ENCODE measurements at places on chromosomes 3 and 15.

GRCh38 chr15:29567336-29567735 is 254.9 kb downstream of the TJP1 start:
- H3K27me3 ChIP-seq = peaks cover 41% of the 10 kb centered on the region
- no peak for DNase-seq
- H3K36me3 ChIP-seq = no peaks in the 10 kb centered on the region
- no peak overlapping the region for H3K4me3 ChIP-seq
- no peak overlapping the region for H3K27ac ChIP-seq
- no peaks in the 10 kb centered on the region for H3K4me1 ChIP-seq

DNA sequence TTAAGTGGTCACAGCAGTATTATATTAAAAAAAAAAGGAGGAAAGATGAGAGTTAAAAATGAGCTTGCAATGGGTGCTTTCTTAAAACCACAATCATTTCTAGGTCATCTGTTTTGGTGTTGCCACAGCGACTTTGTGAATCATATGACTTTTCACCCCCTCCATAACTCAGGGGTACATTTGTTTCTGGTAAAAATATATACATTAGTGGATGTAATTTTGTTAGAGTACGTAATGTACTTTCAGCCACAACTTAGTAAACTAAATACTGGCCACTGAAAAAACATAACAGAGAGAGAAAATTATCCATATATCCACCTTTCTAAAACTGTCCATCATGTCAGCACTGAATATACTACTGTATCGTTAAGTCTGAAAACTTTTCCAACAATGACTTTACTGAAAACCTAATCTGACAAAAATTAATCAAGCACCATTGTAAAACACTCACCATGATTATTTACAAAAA is 3.4 kb downstream of the ANKRD28 start:
- DNase-seq = no peak
- H3K36me3 ChIP-seq = peaks cover 38% of the 10 kb centered on the region
- no peaks in the 10 kb centered on the region for H3K27me3 ChIP-seq
- peak overlapping the region; percentile 58 for H3K27ac ChIP-seq

DNA sequence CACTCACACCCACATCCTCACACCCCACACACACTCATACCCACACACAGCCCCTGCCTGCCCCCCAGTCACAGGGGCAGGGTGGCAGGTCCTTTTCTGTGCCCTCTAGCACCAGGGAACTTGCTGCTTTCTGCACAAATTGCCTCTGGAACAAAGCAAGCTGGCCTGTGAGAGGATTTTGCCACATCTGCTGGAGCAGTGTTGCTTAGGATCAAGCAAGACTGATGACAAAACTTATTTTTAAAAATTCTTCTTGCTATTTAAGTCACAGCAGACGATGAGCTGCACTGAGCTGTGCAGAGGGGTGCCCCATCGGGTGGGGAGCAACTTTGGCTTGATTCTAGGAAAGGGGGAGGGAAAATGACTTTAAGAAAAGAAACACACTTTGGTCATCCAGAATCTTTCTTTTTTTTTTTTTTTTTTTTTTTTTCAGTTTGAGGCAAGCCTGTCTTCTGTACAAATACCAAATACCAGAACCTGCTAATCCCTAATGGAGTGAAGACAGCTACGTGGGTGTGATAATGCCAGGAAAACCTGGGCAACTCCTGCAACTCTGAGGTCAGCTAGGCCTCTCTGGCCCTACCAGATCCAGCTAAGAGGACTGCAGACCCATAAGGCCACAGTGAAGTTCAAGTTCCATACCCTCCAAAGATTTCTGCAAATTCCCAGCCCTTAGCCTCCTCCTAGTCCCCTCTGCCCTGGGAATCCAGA is 195.3 kb downstream of the ABHD5 start:
- H3K27me3 ChIP-seq = peaks cover 6% of the 10 kb centered on the region
- no peaks in the 10 kb centered on the region for H3K36me3 ChIP-seq
- no peak overlapping the region for H3K4me3 ChIP-seq
- no peak overlapping the region for H3K27ac ChIP-seq

- no peaks in the 10 kb centered on the region for H3K4me1 ChIP-seq
- H3K27ac ChIP-seq = no peak overlapping the region
- no peak for DNase-seq
- H3K27me3 ChIP-seq = no peaks in the 10 kb centered on the region
These were observed 76.0 kb downstream of the MTHFS start for GRCh38 chr15:79820820-79821219.

- DNase-seq = no peak
- no peaks in the 10 kb centered on the region for H3K27me3 ChIP-seq
- H3K4me3 ChIP-seq = no peak overlapping the region
- no peak overlapping the region for H3K27ac ChIP-seq
- no peaks in the 10 kb centered on the region for H3K4me1 ChIP-seq
These were observed 10.9 kb downstream of the SLC28A2 start for GRCh38 chr15:45262906-45263461.

GRCh38 chr3:122898298-122898697 is 103.4 kb downstream of the SLC49A4 start:
- no peak overlapping the region for H3K4me3 ChIP-seq
- no peak for DNase-seq
- no peak overlapping the region for H3K27ac ChIP-seq
- H3K36me3 ChIP-seq = no peaks in the 10 kb centered on the region
- H3K27me3 ChIP-seq = peaks cover 5% of the 10 kb centered on the region

GRCh38 chr3:36871379-36872126 is 73.3 kb downstream of the TRANK1 start:
- H3K4me3 ChIP-seq = no peak overlapping the region
- H3K27ac ChIP-seq = no peak overlapping the region
- no peaks in the 10 kb centered on the region for H3K36me3 ChIP-seq
- peaks cover 16% of the 10 kb centered on the region for H3K4me1 ChIP-seq
- H3K27me3 ChIP-seq = no peaks in the 10 kb centered on the region
- no peak for DNase-seq

- no peak overlapping the region for H3K27ac ChIP-seq
- H3K36me3 ChIP-seq = no peaks in the 10 kb centered on the region
- no peak for DNase-seq
- no peak overlapping the region for H3K4me3 ChIP-seq
These were observed 261.2 kb downstream of the SHOX2 start for GRCh38 chr3:157844800-157845565.

- H3K27ac ChIP-seq = no peak overlapping the region
- H3K36me3 ChIP-seq = peaks cover 1% of the 10 kb centered on the region
- peaks cover 7% of the 10 kb centered on the region for H3K4me1 ChIP-seq
- DNase-seq = peak; percentile 12
- H3K4me3 ChIP-seq = no peak overlapping the region
These were observed 72.3 kb upstream of the ZNF280D start for GRCh38 chr15:56805466-56806147.

- no peak for DNase-seq
- no peaks in the 10 kb centered on the region for H3K27me3 ChIP-seq
- H3K27ac ChIP-seq = no peak overlapping the region
- no peaks in the 10 kb centered on the region for H3K36me3 ChIP-seq
- H3K4me3 ChIP-seq = no peak overlapping the region
These were observed 10.3 kb downstream of the NAALADL2 start for GRCh38 chr3:174869448-174869847.

DNA sequence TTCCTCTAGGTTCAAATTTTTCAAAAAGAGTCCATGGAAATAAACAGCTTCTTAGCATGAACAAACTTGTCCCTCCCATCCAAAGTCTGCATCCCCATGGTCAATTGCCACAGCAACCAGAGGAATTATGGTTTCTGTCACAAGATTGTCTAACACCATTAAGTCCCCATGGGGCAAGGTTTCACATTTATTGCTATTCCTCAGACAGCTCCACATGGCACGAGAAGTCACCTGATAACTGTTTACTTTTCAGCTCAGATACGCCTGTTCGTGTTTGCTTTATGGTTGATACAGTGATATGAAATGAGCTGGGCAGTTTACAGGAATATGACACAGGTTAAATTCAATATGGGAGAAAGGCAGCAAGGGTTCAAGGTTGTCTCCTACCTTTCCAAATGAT is 37.9 kb upstream of the MUC13 start:
- no peaks in the 10 kb centered on the region for H3K27me3 ChIP-seq
- H3K36me3 ChIP-seq = peaks cover 23% of the 10 kb centered on the region
- peaks cover 3% of the 10 kb centered on the region for H3K4me1 ChIP-seq
- no peak for DNase-seq
- no peak overlapping the region for H3K4me3 ChIP-seq

- no peak for DNase-seq
- no peak overlapping the region for H3K27ac ChIP-seq
- H3K4me3 ChIP-seq = no peak overlapping the region
- H3K27me3 ChIP-seq = peaks cover 7% of the 10 kb centered on the region
These were observed 57.9 kb upstream of the PSMD6 start for GRCh38 chr3:64081235-64081630.

GRCh38 chr15:40755812-40756208 is 756 bp upstream of the RMDN3 start:
- H3K27ac ChIP-seq = peak overlapping the region; percentile 98
- H3K4me3 ChIP-seq = peak overlapping the region; percentile 91
- peaks cover 15% of the 10 kb centered on the region for H3K36me3 ChIP-seq
- H3K27me3 ChIP-seq = no peaks in the 10 kb centered on the region
- DNase-seq = no peak

DNA sequence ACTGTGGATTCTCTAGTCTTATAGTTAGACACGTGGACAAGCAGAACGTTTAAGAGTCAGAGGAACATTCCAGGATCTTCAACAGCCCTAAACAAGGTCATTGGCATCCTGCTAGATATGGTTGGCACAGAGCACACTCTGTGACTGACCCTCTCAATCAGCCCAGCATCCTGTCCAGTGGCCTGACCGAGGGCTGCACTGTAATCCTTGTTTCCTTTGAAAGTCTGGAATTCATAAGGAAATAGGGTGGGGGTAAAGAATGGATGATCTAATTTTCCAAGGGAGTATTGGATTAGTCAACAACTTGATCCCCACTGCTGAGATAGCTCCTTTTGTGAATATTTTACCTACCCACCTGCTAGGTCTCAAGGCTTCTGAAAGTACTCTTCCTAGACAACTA is 94.5 kb upstream of the DLG1 start:
- H3K4me1 ChIP-seq = peaks cover 3% of the 10 kb centered on the region
- H3K27me3 ChIP-seq = peaks cover 10% of the 10 kb centered on the region
- H3K4me3 ChIP-seq = no peak overlapping the region
- no peak for DNase-seq
- no peak overlapping the region for H3K27ac ChIP-seq

DNA sequence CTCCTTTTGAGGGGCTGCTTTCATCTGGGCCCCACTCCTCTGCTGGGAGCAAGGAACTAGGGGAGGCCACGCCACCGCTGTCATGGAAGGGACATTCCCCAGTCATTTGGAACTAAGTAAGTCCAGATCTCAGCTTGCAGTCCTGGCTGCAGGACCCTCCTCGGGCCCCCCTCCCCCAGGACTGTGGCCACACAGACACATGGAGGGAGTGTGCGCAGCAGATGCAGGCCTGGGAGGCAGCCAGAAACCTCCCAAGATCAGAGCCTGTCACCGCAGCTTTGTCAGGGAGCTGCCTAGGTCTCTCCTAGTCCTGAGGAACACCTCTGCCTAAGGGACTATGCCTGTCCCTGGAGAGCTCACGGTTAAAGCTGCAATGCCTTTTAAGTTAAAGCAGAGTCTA is 7.3 kb upstream of the SEMA3F start:
- H3K27ac ChIP-seq = no peak overlapping the region
- no peak for DNase-seq
- no peaks in the 10 kb centered on the region for H3K36me3 ChIP-seq
- no peak overlapping the region for H3K4me3 ChIP-seq
- no peaks in the 10 kb centered on the region for H3K27me3 ChIP-seq

GRCh38 chr3:154430014-154430413 is at the start of gene GPR149:
Gene GPR149 (minus strand): TSS chr3:154430190. CDS start chr3:154429615, 575 bp downstream.
- no peak for DNase-seq
- H3K4me1 ChIP-seq = no peaks in the 10 kb centered on the region
- H3K27me3 ChIP-seq = peaks cover 36% of the 10 kb centered on the region
- no peak within 1 kb of the TSS for H3K27ac ChIP-seq
- no peaks in the 10 kb centered on the region for H3K36me3 ChIP-seq

DNA sequence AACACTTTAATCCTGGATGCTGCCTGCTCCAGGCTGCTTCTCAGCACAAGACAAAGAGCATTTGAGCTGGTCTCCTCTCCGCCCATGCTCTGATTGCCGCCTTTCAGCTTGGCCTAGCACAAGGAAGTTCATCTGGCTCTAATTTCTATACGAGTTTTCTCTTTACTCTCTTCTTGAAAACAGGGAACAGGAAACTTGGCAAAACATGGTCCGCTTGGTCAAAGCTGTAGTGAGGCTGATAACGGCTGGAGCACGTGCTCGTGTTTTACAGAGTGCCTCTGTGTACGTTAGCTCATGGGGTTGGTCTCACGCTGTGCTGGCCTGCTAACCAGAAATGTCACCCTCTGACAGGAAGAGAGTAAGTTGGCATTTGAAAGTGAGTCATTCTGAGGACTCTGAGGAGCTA is 19.2 kb downstream of the RARRES1 start:
- no peak for DNase-seq
- peak overlapping the region; percentile 58 for H3K27ac ChIP-seq
- H3K4me3 ChIP-seq = no peak overlapping the region
- H3K27me3 ChIP-seq = no peaks in the 10 kb centered on the region
- H3K4me1 ChIP-seq = peaks cover 20% of the 10 kb centered on the region

GRCh38 chr15:37536967-37537605 is 397.4 kb upstream of the TMCO5A start:
- no peak overlapping the region for H3K27ac ChIP-seq
- peaks cover 3% of the 10 kb centered on the region for H3K27me3 ChIP-seq
- no peaks in the 10 kb centered on the region for H3K36me3 ChIP-seq
- H3K4me1 ChIP-seq = no peaks in the 10 kb centered on the region
- no peak for DNase-seq
- no peak overlapping the region for H3K4me3 ChIP-seq

GRCh38 chr15:62712455-62712839 is 330.1 kb upstream of the TPM1 start:
- H3K27ac ChIP-seq = peak overlapping the region; percentile 89
- no peak overlapping the region for H3K4me3 ChIP-seq
- H3K27me3 ChIP-seq = no peaks in the 10 kb centered on the region
- H3K36me3 ChIP-seq = peaks cover 2% of the 10 kb centered on the region

GRCh38 chr15:40235201-40235885 is 3.5 kb upstream of the PAK6 start:
- no peak for DNase-seq
- no peak overlapping the region for H3K27ac ChIP-seq
- H3K27me3 ChIP-seq = peaks cover 31% of the 10 kb centered on the region
- no peak overlapping the region for H3K4me3 ChIP-seq

DNA sequence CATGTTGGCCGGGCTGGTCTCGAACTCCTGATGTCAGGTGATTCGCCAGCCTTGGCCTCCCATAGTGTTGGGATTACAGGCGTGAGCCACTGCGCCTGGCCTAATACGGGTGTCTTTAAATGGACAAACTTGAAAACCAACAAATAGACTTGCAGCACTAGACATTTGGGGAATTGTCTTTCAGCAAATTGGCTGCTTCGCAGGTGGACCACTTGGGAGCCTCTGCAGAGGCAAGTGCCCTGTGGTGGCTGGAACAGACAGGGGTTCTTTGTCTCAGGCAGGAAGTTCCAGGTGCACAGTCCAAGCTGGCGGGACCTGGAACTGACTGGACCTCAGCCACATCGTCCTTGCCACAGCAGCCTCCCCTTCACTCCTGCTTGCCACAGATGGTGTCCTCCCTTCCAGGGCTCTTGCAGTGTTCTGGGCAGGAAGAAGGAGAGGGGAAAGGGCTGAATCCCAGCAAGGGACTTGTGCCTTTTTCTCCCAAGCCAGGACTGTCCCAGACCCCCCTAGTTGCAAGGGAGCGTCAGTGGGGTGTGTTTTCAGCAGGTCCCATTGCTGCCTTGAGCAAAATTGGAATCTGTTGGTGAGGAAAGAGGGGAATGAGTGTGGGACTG is 94.3 kb downstream of the TBC1D2B start:
- H3K36me3 ChIP-seq = no peaks in the 10 kb centered on the region
- H3K27me3 ChIP-seq = peaks cover 5% of the 10 kb centered on the region
- peaks cover 3% of the 10 kb centered on the region for H3K4me1 ChIP-seq
- DNase-seq = no peak
- H3K4me3 ChIP-seq = no peak overlapping the region
